ENCODE measurements at places on chromosomes 3 and 15.

DNA sequence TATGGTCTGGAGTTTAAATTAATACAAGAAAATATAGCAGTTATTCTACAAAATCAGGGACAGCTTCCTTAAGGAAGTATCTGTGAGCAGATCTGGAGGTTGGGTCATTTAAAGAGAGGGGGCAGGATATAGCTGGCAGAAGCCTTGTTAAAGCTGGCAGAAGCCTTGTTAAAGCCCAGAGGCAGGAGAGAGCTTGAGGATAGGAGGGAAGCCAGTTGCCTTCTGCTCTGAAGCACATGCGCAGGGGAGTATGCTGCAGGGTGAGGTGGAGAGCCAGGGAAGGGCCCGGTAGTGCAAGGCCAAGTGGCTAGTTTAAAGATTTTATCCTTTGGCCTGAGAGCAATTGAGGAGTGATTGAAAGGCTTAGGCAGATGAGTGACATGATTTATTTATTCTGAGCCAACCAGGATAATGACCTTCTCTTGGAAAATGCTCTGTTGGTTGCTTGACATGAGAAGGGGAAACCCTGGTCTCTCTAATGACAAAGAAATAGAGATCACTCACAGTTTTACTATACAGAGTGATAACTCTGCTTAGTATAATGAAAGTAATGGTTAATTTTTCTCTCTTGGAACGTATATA lies 3.9 kb downstream of the EAF1 start:
- no peak for DNase-seq

DNA sequence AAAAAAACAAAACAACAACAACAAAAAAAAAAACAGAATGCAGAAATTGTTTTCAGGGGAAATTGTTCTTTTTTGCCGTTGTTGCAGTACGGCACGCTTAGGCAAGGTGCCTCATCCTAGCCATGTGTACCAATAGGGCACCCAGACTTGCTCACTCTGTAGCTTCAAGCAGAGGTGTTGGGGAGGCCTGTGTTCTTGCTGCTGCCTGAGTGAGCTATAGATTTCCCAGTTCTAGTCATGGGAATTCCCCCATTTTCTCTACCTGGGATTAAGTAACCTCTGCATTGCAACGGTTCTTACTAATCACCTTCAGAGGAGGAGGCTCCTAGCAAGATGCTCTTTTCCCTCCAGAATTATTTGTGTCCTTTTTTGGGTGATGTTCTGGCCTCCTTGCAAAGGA lies 12.9 kb upstream of the PARL start:
- no peak for DNase-seq

DNA sequence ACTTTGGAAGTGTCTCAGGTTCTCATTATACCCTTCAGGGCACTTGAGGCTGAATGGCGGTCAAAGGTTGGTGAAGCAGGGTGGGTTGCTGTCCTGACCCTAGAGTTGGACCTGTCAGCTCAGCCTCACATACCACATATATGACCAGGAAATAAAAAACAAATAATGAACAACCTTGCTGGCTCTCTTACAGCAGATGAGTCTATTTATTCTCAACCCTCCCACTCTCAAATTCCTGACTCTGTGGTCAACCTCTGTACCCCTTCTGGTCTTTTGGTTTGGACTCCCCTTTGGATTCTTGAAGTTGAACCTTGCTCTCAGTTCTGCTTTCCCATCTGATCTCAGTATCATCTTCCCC lies 16.9 kb downstream of the PPP2R3A start:
- no peak for DNase-seq

DNA sequence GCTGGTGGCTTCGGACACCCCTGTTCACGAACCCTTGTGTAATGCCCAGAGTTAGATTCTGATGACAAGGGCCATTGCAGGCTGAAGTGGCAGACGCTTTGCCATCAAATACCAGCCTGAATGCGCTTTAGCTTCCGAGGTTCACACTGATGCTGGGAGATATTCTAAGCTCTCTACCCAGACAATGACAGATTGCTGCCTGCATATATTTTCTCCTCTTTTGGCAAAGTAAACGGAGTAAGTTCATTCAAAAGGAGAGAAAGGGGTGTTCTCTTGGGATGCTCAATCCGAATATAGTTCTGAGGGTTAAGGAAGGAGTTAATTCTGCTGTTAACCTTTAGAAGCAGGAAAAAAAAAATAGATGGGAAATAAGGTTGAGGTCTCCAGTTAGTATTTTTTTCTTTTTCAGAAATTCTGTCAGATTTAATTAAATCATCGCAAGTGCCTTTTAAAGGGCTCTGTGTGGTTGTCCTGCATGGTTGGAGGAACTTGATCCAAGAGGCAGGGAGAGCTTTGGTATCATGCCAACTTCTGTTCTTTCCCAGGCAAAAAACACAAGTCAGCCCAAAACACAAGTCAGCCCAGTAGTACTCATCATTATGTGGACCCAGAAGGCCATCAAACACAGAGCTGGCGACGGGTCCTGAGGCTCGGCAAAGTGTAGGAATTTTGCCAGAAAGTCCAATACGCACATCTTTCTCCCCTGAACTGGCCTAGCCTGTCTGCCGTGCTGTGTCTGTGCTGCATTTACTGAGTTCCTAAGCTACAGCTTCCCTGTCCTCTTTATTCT lies 70.9 kb upstream of the ST8SIA2 start:
- no peak for DNase-seq

- no peak for DNase-seq
Measured at GRCh38 chr3:195803289-195803908, 8.3 kb downstream of the MUC4 start.
